ENCODE measurements at places on chromosomes 11 and 22. TPM values are rescaled to one million over a fixed set of nuclear protein-coding genes. Genes with fewer than 3 reads are reported as not detected.
A peak's percentile ranks its signal among the peaks of the same experiment; 100 is the strongest.

Gene DDX25
- not detected for total RNA-seq

DNA sequence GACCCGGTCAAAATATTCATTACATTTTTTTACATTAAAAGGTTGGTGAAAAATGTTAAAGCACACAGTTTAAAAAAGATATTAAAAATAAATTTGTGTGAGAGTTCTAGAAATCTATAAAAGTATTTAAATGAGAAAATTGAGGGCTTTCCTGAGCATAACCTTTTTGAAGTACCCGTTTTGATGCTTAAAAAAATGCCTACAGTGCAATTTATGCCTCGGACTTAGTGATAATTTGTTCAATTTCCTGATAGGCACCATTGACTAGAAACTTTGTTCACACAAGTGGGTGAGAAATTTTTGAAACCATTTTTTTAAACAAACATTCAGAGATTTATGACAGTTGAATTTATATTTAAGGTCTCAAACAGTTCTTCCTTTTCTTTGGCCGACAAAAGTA, 29.7 kb upstream of the B3GAT1 start:
- DNase-seq = no peak

Gene HTR3B
- not detected for total RNA-seq

DNA sequence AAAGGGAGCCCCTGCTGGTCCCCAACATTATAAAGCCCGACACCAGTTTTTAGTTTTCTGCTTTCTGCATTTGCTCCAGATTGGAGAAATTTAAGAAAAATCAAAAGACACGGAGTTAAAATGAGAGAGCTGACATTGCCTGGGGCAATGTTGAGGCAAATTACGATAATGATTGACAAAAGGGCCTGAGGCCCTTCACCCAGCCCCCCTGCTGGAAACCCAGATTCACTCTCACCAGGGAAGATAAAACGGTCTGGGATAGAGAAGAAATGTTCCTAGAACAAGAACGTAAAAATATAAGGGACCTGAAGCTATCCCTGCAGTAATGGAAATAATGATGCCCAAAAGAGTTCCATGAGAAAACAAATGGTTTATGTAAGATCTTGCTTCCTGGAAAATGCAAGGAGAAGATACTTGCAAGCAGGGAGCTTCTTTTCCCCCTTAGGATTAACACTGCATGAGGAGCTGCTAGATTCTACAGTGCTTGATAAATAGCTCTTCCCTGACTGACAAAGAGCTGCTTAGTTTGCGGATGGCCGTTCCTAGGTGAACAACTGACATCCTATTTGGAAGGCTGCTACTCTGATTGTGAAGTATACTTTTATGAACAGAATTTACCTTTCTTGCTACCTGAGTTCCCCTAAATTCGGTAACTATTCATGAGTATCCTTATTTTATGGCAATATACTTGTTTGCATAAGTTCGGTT, 40.6 kb upstream of the GNAZ start:
- DNase-seq = no peak

DNA sequence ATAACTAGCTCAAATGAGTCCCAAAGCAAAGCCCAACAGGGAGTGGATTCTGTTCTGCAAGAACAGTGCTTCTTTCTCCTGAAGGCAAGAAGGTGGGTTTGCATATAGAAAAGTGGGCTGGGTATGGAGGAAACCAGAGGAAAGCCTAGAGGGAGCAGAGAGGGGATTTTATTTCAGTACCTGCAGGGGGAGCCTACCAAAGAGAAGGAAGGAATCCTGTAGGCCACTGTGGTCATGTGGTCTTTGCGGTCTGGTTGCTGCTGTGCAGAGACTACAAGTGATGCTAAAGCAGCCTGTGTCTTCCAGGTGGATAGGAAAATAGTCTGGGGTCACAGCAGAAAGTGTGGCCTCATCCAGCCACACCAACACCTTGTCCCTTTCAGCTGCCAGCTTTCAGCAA, 33.2 kb upstream of the ZBTB16 start:
- peak; percentile 22 for DNase-seq

- no peak for DNase-seq
Observed at GRCh38 chr11:5197536-5197935, 2.9 kb downstream of the OR51V1 start.

GRCh38 chr11:124514131-124514530, 29.3 kb downstream of the OR8B12 start:
- no peak for DNase-seq

GRCh38 chr11:77038825-77039326, 4.7 kb downstream of the B3GNT6 start:
- DNase-seq = no peak

GRCh38 chr22:20086101-20086599, 6.1 kb downstream of the DGCR8 start:
- no peak for DNase-seq

Gene FGF19
- not detected for total RNA-seq

Gene OR52A1
- total RNA-seq = not detected

- no peak for DNase-seq
Observed at GRCh38 chr22:41469218-41469851, 418 bp downstream of the ACO2 start.

Data from CD4-positive, alpha-beta T cell (primary cell).